ENCODE measurements at places on chromosomes 5 and 9.

DNA sequence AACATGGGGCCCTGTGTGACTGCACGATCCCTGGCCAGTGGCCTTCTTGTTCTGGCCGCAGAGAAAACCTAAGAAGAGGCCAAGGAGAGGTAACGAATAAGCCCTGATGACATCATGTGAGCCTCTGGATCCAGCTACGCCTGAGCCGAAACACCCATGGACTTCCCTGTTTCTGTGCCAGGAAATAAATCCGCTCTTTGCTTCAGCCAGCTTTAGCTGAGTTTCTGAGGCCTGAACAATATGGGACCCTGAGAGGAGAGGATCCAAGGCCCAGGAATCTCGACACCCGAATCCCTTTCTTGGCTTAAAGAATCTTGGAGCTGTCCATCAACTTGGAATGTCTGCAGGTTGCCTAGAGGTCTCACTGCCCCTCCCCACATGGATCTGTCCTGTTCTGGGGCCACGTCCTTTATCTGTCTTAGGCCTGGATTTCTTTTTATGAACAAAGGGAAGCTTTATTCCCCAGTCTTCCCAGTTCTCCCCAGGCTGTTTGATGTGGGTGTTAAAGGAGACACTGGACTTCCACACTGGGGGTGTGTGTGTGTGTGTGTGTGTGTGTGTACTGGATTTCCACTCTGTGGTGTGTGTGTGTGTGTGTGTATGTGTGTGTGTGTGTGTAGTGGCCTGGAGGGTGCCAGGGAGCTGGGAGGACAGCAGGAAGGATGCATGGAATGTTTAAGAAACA, 13.7 kb downstream of the IER5L start:
- DNase-seq = no peak

GRCh38 chr9:69090140-69090750, 54.7 kb downstream of the FXN start:
- no peak for DNase-seq

DNA sequence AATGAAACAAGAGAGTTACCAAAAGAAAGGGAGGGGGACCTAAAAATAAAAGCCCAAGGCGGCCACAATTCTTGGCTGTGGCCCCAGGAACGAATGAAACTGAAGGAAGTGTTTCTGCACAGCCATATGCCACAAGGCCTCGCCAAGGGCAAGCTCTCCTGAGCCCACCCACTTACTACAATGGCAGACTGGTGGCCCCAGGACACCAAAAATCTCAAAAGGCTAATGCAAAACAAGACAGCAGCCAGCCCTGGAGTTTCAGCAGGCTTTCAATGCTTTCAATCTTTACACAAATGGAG, 4.0 kb downstream of the CAMSAP1 start:
- no peak for DNase-seq

GRCh38 chr5:147887930-147888329, 9.4 kb downstream of the SCGB3A2 start:
- DNase-seq = no peak

DNA sequence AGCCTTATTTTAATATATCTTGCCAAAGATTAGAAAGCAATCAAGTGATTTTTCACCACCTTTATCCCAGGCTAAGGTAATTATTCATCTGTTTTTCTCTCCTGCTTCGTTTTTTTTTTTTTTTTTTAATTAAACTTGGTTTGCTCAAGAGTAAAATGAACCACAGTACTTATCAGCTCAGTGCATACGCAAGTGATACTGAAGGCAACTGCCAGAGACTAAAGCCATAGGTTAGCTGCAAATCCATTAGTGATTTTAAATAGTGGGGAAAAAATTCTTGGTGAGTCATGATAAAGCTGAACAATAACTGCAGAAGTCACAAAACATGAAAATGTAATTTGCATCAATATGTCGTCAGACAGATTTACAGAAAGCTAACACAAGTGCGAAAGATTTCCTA, 829.1 kb downstream of the PTPRD start:
- no peak for DNase-seq

DNA sequence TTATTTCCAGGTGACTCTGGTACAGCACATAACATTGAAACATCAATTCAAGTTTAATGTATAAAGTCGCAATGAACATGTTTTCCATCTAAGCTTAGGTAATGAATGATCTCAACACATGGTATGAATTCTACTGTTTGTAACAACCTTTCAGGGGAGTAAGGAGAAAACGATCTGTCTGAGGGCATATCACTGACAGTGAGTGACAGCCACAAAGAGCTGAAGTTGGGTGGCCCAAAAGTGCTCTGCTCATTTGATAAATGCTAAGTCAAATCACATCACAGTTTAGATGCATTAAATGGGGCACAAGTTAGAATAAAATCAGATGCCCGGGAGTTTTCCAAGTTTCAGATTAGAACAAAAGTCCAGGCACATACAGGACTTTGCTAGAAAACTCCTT, 1.2 kb downstream of the FANCC start:
- no peak for DNase-seq

DNA sequence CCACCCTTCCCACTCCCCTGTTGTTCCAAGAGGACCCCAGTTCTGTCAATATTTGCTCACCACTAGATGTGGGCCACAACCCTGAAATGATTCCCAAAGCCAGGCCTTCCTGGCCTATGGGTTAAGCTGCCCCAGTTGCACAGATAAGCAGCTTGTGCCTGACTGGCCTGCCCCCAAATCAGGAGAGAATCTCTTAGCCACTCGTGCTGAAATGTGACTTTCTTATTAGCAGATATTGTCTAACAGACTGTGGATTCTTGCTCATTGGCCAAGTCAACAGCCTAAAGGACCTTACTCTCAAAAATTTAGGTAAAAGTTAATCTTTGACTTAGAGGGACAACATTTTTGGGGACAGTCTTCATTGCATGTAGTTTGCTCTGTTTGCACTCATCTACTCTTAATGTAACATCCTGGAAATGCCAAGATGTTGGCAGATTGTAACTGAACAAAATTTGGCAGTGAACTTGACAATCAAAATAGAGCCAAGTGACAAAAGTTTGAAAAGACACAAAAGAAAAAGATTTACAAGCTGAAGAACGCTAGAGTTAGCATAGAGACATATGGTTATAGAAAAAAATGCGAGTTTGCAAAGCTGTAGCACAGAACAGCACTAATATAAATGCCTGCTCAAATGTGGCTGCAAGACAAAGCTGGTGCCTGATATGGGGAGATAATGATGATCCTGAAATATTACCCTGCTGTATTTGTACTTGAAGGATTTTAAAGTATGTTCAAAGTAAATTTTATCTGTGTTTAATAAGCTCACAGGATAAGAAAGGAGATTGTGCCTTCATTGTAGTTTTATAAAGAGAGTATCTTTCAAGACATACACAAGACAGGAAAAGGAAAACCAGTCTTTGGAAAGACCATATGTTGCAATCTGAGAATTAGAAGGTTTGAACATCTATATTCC, 29.0 kb upstream of the FSD1L start:
- no peak for DNase-seq

- DNase-seq = no peak
Observed at GRCh38 chr9:125789196-125789595, 42.0 kb downstream of the PBX3 start.

DNA sequence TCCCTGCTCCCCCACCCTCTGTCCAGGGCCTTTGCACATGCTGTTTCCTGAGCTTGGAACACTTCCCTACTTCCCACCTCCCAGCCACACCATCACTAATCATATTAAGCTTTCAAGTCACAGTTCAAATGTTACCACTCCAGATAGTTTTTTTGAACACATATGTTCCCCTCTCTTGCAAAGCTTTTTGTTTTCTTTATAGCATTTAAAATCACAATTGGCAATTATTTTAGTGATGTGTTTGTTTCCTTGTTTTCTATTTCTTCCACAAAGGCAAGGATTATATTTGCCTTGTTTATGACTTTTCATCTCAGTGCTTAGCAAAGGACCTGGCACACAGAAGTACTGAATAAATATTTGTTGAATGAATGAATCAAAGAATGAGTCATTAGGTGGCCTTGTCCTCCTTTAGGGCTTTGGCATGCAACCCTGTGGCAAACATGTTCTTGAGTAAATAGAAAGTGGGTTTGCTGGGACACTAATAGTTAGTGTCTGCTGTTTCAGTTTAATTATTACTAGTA, 386.8 kb downstream of the FGF10 start:
- DNase-seq = no peak

DNA sequence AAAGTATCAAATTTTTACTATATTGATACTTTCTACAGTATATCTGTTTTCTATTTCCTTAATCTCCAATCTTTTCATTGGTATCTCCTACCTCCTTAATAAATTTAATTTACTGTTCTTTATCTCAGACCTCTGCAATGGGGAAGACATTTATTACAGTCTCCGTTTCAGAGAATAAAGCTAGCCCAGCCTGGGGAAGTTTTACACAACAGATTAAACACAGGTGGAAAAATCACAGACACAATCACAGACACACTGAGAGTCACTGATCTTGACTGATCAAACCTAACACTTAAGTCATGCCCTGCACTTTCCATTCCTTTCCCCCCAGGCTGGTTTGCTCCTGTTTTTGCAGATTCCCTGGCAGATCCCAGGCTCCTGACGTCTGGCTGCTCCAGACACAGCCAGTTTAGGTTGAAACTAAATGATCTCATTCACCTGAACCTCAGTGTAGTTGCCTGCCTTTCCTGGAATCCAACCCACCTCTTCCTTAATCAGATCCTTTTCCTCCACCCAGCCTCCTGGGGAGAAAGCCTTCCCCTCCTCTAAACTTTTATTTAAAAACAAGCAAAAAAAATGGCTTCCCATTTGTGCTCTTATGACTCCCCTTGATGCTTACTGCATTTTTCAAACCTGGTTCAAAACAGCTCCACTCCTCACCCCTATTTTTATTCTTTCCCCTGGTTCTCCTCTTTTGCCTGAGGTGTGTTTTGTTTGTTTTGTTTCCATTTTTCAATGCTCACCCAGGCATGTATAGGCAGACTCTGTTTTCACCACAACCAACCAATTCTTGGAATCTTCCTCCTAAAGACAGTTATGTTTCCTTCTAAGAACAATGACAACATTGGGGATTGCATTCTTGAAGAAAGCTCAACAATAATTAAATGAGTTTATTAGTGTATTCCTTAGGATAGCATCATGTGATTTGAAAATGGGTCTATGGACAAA, 29.5 kb upstream of the OSMR start:
- no peak for DNase-seq

- no peak for DNase-seq
Observed at GRCh38 chr9:134209731-134210311, 45.5 kb upstream of the RNU6ATAC start.

- DNase-seq = no peak
Observed at GRCh38 chr5:160626322-160626721, 204.7 kb downstream of the PTTG1 start.

- no peak for DNase-seq
Observed at GRCh38 chr9:20250791-20251190, 371.5 kb downstream of the MLLT3 start.

- no peak for DNase-seq
Observed at GRCh38 chr5:17094830-17095229, 122.6 kb upstream of the BASP1 start.
